ENCODE measurements at places on chromosomes 16 and 17.

DNA sequence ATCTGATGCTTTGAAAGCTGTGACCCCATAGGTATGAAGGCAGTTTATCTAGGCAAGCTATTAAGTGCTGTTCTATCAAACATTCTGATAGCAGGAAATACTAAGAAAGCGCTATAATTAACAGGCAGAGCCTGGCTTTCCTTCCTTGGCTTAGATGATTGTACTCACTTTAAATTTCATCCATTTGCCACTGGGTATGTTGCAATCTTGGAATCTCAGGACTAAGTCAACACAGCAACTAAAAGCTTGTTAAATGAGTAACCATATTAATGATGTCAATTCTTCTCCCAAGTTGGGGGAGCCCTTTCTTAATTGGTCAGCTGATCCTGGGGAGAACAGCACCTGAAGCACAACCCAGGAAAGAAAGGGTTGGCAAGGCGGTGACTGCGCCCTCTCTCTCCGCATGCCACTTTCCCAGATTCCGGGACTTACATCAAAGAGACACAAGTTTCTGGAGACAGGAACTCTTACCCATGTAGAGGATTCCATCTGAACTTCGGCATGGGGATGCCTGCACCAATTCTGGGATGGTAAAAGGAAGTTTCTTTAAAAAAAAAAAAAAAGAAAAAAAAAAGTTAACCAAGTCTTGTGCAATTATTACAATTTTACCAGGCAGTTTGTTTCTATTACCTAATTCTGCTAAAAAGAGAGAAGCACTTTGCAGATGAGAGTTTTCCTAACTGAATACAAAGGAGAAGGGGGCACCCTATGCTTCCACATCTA lies 54.4 kb upstream of the ICAM2 start:
- DNase-seq = no peak

DNA sequence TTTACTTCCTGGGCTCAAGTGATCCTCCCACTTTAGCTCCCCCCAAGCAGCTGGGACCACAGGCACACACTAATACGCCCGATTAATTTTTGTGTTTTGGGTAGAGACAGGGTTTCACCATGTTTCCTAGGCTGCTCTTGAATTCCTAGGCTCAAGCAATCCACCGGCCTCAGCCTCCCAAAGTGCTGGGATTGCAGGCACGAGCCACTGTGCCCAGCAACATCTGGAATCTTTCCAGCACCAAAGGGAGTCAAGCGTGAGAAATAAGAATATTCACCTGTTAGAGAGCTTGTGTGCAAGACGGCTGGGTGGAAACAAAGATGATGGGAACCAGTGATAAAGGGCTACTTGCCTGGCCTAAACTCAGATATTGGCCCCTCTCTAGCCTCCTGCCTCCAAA lies 14.2 kb upstream of the ALOX12B start:
- no peak for DNase-seq

- peak; percentile 22 for DNase-seq
Observed at GRCh38 chr17:28717578-28718332, at the start of gene RAB34. Gene RAB34, minus strand, starts transcription at chr17:28717868. Its CDS starts 602 bp downstream, at chr17:28717266.

- DNase-seq = no peak
Observed at GRCh38 chr17:79557276-79558090, 53.4 kb downstream of the RBFOX3 start.

All from activated naive CD4-positive, alpha-beta T cell treated with anti-CD3 and anti-CD28 coated beads for 36 hours (primary cell).